ENCODE measurements at places on chromosomes 6 and 20. TPM values are rescaled to one million over a fixed set of nuclear protein-coding genes. Genes with fewer than 3 reads are reported as not detected.

The GSTA2 gene
- polyA plus RNA-seq: not detected

The PSORS1C2 gene
- not detected for polyA plus RNA-seq

The PRL gene
- polyA plus RNA-seq: not detected

The HLA-DRA gene
- polyA plus RNA-seq: 0.99 TPM

The SYTL3 gene
- polyA plus RNA-seq: 0.76 TPM

The OR2H2 gene
- polyA plus RNA-seq: not detected

The PEDS1 gene
- polyA plus RNA-seq: 41.1 TPM

The SOBP gene
- 2.7 TPM for polyA plus RNA-seq

The SLC22A1 gene
- 0.07 TPM for polyA plus RNA-seq

The HEY2 gene
- polyA plus RNA-seq: not detected

The PTK6 gene
- polyA plus RNA-seq: not detected

The RHAG gene
- polyA plus RNA-seq: 0.06 TPM

The ADGRF1 gene
- polyA plus RNA-seq: not detected

The SRSF3 gene
- polyA plus RNA-seq: 493 TPM

The TGM3 gene
- polyA plus RNA-seq: not detected

The FAXC gene
- 2.7 TPM for polyA plus RNA-seq

The LST1 gene
- polyA plus RNA-seq: not detected

The SUPT3H gene
- polyA plus RNA-seq: 8.5 TPM

The DYNLRB1 gene
- polyA plus RNA-seq: 352 TPM

The KHDC1 gene
- 7.0 TPM for polyA plus RNA-seq

The MATN4 gene
- polyA plus RNA-seq: 0.02 TPM

The GSTA3 gene
- polyA plus RNA-seq: not detected

The PACSIN1 gene
- not detected for polyA plus RNA-seq

The TCF21 gene
- 13.5 TPM for polyA plus RNA-seq

The DYNLT2 gene
- 0.49 TPM for polyA plus RNA-seq
